Stomach (tissue), 19 donors: ENCODE measurements at places on chromosomes 3 and 15. TPM values are rescaled to one million over a fixed set of nuclear protein-coding genes. Genes with fewer than 3 reads are reported as not detected.

DNA sequence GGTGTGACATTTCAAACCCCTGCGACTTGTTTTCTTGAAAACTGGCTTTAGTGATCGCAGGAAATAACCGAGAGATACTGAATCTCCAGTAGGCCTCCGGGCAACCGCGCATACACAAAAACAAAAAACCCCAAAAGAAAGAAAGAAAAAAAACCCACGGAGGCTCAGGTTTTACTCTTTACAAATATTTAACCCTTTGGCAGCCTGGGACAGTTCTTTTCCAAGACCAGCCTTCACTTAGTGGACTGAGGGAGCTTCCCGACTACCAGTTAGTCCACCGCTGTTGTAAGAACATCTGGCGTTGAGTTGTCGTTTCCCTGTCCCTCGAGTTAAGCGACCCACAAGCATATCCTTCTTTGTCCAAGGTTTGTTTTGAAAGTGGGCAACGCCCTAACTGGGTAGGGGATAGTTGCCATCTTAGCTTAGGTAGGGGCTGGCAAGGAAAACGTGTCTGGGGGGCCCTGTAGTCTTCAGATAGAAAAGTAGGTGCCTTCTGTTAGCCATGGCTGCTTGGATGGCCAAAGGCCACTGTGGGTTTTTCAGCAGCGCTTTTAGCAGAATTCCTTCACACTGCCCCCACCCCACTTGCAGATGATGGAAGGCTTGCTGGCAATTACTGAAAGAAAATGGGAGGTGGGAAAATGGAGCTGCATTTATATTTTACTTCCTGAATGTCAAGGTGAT, 6.9 kb downstream of the ISL2 start:
- no peak for DNase-seq

GRCh38 chr3:132343018-132343612, 25.9 kb downstream of the ACP3 start:
- peak; percentile 85 for DNase-seq

GRCh38 chr15:84816694-84817465, at the start of gene ALPK3:
TSS of gene ALPK3 (plus strand) at chr15:84817356. CDS start at chr15:84817453, 97 bp downstream.
- peak; percentile 47 for DNase-seq

DNA sequence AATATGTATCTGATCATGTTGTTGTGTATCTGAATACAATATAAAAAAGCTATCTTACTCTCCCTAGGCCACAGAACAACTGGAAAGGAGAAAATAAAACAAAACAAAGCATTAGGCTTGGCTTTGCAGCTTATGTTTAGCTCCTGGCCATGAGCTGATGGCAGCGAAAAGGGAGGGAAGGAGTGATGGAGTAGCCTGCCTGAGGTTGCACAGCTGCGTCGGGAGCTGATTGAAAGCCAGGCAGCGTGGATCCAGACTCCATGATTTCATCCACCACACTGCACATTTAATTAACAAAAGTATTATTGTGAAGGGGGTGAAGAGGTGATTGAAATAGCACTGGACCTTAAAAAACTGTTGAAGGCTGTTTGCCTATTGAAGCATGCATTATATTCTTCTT, 212.2 kb downstream of the GABRG3 start:
- DNase-seq, result peak; percentile 53

GRCh38 chr3:159828542-159828943, 160.1 kb upstream of the IL12A start:
- DNase-seq, result no peak

GRCh38 chr3:73530022-73530396, 94.7 kb downstream of the PDZRN3 start:
- DNase-seq, result no peak

- DNase-seq, result peak; percentile 55
Observed at GRCh38 chr3:114454551-114455251, 160.9 kb downstream of the TIGIT start.

DNA sequence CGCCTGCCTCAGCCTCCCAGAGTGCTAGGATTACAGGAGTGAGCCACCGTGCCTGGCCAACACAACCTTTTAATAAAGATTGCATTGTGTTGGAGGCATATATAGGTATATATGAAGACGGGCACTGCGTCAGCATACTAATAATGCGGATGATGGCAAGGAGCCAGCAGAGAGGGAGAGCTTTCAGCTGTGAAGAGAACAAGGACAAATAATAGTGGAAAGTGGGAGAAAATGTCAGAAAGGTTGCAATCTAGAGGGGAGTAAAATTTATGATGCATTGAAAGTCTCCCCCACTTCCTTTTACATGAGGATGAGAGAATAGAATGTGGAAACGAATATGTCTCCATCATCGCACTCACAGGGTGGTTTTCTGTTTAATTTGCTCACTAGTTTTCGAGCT, 170.5 kb upstream of the TBL1XR1 start:
- peak; percentile 48 for DNase-seq

- no peak for DNase-seq
Observed at GRCh38 chr15:98514034-98514622, 134.2 kb upstream of the IGF1R start.

DNA sequence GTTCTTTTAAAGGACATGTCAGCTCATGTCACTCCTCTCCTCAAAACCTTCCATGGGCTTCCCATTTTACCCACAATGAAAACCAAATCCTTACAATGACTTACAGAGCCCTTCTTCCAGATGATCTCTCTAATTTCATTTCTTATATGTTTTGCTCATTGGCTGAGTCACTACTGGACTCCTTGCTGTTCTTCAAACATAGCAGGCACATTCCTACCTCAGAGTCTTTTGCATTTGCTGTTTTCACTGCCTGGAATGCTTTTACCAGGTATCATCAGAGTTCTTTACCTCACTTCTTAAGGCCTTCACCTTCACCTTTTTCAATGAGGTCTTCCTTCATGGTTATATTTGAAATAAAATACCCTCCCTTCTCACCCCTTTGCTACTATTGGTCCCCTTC, 57.3 kb downstream of the NECTIN3 start:
- DNase-seq, result no peak

DNA sequence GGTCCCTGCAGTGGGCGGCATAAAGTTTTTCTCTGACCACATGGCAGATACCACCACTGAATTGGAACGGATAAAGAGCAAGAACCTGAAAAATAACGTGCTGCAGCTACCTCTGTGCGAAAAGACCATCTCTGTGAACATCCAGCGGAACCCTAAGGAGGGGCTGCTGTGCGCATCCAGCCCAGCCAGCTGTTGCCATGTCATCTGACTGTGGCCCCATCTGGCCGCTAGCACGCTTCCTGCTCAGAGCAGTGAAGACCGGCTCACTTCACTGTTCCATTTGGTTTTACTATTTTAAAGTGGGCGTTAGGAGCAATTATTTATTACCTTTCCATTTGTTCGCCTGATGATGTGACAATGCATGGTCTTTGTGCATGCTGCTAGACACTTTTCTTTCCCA, 62.0 kb downstream of the SNRK start:
- no peak for DNase-seq

DNA sequence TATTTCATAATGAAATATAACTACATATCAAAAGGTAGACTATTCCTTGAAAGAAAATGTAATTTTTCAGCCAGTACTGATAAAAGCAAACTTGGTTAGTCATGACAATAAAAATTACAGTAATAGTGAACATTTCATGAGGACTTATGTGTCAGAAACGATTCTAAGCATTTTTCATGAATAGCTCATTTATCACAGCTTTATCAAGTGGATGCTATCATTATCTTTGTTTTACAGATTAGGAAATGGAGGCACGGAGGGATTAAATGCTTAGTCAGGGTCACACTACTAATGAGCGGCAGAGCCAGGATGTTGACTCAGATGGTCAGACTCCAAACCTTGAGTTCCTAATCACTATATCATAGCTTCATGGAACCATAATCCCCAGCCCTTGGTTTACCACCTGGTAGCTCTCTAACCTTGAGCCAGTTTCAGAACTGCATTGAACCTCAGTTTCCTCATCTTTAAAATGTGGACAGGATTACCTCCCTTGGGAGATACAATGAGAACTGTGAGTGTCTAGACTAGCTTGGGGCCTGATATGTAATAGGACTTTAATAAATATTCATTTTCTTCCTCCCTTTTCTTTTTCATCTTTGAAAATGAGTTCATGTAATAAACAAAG, 85.4 kb downstream of the TNIK start:
- DNase-seq, result no peak

DNA sequence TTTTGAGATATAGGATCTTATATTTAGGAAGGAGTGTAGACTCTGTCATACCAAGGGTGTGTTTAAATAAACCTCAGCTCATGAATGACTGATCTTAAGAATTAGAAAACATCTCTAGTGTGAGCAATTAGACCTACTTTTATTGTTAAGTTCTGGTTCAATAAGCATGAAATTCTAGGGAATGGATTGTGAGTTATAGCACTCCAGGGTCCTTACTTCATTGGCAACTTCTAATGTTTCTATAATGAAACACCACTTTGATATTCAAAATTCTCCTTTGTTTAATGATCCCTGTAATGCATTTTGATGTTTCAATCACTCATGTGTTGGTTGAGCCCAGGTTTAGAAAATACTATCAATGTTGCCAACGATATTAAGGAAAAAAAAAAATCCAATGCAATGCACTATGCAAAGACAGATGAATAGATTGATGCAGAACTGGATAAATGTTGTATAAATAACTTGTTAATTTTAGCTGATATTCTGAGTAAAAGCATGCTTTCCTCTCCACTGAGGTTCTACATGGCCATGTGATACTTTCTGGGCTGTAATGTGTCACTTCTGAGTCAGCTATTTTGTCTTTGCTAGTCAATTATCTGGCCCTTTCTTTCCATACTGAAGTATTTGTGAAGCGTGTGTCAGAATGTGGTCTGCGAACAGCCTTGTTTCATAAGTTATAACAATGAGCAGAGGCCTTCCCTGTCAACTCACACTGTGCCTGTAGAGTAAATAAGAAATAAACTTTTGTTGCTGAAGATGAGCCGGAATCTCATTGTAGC, 1035.9 kb downstream of the PLOD2 start:
- no peak for DNase-seq

- no peak for DNase-seq
Observed at GRCh38 chr3:180142041-180142440, 105.3 kb upstream of the PEX5L start.

- no peak for DNase-seq
Observed at GRCh38 chr3:180085122-180085710, 48.5 kb upstream of the PEX5L start.

DNA sequence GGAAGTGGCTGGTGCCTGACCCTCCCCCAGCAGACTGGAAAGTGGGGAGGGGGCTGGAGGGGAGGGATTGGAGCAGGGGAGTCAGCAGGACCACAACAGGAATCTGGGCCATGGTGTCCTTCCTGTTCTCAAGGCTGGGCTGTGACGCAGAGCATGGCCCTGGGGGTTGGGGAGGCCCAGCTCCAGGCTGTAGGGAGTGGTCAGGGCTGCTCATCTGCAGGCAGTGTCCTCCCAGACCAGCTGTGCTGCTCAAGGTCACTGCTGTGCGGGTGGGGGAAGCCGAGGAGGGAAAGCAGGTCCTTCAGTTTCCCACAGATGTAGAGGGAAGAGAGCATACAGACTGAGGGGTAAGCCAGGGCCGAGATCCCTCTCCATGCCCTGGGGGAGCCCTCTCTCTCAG, 40.7 kb downstream of the CYP11A1 start:
- DNase-seq, result no peak

DNA sequence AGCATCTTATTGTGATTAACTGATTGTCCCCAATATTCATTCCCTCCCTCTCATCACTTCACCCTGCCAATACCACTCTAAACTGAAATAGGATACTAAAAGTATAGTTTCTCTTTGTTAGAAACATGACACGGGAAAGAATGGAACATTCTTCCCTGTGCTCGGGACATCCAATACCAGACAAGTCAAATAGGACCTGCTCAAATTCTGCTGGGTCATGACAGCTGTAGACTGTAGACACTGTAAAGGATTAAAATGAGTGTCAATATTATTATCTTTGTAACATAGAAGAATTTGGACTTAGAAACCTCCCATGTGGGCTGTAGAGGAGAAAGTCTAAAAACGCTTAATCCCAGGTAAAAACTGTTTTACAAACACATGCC, 315.0 kb upstream of the NR2E3 start:
- no peak for DNase-seq

GRCh38 chr3:122803977-122804376, 9.1 kb downstream of the SLC49A4 start:
- DNase-seq, result no peak

GRCh38 chr3:169026543-169027182, 636.8 kb downstream of the MECOM start:
- peak; percentile 9 for DNase-seq

DNA sequence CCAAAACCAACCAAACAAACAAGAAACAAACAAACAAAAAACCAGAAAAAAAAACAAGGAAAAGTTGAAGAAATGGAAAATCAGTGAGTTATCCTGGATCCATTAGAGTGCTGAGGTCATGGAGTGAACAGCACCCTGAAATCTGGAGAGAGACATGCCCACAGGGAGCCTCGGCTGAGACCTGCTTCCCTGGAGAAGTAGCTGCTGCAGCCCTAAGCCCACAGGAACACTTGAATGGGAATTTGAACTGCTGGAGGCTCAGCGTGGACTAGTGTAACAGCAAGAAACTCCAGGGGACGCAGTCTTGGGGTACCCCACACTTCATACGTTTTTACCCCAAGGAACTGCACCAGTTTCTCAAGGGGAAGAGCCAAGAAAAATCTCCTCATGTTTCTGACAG, 144.1 kb upstream of the UBE3A start:
- no peak for DNase-seq

DNA sequence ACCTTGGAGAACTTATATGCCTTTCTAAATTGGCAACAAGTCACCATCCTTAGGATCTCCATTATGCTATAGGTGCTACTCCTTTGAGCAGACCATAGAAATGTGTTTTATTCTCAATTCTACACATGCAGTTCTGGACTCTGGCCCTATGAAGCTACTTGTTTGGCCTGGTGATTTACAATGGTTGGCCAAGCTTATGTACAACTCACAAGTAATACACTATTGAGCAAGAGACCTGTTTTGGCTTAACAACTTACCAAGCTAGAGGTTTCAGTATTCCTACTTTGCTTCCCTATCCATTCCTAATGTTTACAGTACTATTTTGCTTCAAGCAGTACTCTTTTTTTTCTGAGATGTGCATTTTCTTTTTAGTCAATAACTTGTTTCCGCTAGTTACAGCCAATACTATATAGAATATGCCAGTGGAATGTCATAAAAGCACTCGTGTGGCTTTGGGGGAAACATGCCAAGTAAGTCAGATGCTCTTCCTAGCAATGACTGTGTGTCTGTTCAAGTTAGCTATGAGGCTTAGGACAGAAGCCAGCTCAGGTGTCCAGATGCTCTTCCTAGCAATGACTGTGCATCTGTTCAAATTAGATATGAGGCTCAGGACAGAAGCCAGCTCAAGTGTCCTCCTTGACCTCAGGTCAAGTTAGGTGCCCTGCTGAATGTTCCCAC, 174.9 kb upstream of the SEMA6D start:
- DNase-seq, result peak; percentile 8

PLD1 gene
- polyA plus RNA-seq, result 9.5 TPM

NRROS gene
- 0.85 TPM for polyA plus RNA-seq

RHCG gene
- 0.19 TPM for polyA plus RNA-seq

GOLGA8G gene
- polyA plus RNA-seq, result not detected

TMEM207 gene
- not detected for polyA plus RNA-seq

MAGI1 gene
- polyA plus RNA-seq, result 14.7 TPM

GAP43 gene
- 1.3 TPM for polyA plus RNA-seq

DNAJA4 gene
- 11.4 TPM for polyA plus RNA-seq

FAM107A gene
- 35.6 TPM for polyA plus RNA-seq

BBX gene
- 4.6 TPM for polyA plus RNA-seq

RGMA gene
- 19.8 TPM for polyA plus RNA-seq

ATP13A5 gene
- polyA plus RNA-seq, result not detected

HRG gene
- polyA plus RNA-seq, result not detected

ADAMTS7 gene
- polyA plus RNA-seq, result 0.65 TPM

OR5K2 gene
- not detected for polyA plus RNA-seq

BLM gene
- 1.1 TPM for polyA plus RNA-seq
